ENCODE measurements at places on chromosomes 1 and 21.

GRCh38 chr1:184822267-184822666 is 67.6 kb upstream of the EDEM3 start:
- DNase-seq, result no peak

DNA sequence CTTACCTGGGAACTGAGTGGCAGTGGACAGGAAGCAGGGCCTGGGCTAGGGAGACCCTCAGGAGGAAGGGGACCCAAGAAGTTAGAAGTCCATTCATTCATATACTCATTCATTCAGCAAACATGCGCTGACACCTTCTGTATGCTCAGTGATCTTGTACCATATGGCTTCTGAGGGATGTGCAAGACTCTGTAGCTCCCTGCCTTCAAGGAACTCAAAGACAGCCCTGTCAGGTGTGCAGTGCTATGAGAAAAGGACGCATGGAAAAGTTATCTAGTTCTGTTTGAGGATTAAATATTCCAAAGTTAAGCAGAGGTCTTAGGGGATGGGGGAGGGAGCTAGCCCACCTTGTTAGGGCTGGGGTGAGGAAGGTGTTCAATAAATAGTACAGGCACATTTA is 12.5 kb downstream of the DMAP1 start:
- DNase-seq, result no peak

DNA sequence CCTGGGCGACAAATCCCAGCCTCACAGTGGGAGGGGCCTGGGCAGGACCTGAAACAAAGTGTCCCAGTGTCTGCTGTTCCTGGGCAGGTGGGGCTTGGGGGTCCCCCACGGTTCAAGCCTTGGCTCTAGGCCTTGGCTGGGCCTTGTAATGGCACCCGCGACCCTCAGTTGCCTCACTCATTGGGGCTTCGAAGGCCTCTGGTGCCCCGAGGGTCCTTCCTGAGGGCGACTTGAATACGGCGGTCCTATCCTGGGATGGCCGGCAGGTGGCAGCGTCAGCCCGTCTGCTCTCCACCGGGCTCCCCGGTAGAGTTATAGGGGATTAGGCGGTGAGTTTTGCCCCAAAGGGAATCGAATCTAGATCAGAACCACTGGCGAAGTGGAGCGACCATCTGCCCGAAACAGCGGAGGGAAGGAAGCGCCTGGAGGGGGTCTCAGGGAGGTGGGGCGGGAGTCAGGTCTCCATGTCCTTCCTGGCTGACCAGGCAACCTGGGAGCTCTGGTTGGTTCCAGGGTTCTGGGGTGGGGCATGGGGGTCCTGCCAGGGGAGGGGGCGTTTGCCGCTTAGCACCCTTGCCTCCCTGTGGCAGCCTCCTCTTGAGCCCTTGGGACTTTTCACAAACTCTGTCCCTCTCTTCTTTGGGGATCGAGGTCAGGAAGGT is 2.1 kb upstream of the PEX10 start:
- DNase-seq, result peak; percentile 72

DNA sequence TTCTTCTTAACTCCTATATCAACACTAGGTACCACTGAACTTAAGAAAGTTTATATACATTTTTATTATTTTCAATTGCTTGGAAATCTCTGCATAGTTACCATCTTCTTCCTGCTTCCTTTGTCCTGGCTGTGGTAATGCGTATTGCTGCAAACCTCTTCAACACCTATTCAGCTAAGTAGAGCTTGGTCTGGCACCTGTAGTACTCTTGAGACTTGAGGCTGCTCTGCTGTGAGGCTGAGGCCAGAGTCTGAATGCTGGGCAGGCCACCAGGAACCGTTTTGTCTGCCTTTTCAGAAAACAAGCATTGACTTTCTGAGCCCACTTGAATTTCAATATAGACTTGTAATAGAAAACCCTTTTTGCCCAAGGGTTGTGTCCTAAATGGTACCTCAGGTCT is 52.0 kb upstream of the RGS2 start:
- no peak for DNase-seq

- DNase-seq, result no peak
Observed at GRCh38 chr1:207935166-207935583, 24.2 kb upstream of the CD34 start.

DNA sequence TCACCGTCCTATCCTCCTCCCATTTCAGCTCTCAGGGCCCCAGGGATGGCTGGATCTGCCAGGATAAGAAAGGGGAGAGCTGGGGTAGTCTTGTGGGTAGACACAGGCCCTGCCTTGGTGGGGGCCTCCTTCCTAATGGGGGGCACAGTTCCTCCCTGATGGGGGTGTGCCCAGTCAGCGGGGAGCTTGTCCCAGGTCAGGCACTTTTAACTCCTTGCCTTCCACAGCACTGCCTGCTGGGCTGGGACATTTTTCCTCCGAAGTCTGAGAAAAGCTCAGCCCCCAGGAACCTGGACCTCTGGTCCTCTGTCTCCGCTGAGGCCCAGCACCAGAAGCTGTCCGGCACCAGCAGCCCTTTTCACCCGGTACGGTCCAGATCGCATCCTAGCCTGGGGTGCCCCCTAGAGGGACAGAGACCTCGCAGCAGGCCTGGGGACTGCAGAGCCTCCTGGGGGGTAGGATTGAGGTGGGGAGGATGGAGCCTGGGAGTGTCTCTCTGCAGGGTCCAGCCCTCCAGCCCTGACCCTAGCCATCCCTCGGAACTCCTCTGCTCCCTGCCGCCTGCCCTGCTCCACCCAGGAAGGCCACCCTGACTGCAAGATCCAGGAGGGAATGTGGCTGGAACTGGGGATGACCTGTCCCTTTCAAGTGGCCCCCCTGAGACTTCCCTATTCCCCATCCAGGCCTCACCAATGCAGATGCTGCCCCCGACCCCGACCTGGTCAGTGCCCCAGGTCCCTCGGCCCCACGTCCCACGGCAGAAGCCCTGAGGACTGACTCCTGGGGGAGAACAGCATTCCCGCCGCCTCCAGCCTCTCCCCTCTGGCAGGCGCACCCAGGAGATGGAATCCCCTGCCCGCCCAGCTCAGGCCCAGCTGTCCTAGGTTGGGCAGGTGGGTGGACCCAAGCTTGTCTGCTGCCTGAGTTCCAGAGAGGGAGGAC is 12.0 kb downstream of the MIIP start:
- peak; percentile 9 for DNase-seq

- no peak for DNase-seq
Observed at GRCh38 chr21:40466893-40467483, 380.0 kb downstream of the DSCAM start.

DNA sequence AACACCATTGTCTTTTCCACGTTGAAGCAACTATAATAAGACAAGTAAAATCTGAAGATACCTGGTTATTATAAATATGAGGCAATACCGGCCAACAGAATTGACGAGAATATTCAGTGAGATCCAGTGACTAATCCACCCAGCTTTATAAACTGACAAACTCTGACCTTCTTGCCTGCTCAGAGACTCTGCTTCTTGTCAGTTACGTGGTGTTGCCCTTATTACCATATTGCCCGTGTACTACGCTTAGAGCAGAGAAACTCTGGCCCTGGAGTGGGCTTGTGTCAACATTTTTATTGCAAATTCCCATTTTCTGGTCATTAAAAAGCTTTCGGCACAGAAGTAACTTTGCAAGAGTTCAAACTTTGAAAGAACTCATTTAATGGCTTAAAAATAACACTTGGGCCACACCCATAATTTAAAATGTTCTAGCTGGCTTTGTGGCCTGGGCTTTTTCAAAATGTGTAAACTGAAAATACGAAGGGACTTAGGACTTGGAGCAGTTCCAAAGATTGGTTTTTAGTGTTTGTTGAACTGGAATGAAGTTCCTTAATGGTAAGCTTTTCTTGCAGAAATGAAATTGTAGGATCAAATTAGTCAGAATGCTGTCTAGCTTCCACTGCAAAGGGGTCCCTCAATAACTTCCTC is 266.2 kb downstream of the LMO4 start:
- DNase-seq, result no peak

- no peak for DNase-seq
Observed at GRCh38 chr21:44426663-44427191, 28.6 kb upstream of the LRRC3 start.

GRCh38 chr1:155141749-155142148 is 1.4 kb upstream of the DPM3 start:
- DNase-seq, result no peak

DNA sequence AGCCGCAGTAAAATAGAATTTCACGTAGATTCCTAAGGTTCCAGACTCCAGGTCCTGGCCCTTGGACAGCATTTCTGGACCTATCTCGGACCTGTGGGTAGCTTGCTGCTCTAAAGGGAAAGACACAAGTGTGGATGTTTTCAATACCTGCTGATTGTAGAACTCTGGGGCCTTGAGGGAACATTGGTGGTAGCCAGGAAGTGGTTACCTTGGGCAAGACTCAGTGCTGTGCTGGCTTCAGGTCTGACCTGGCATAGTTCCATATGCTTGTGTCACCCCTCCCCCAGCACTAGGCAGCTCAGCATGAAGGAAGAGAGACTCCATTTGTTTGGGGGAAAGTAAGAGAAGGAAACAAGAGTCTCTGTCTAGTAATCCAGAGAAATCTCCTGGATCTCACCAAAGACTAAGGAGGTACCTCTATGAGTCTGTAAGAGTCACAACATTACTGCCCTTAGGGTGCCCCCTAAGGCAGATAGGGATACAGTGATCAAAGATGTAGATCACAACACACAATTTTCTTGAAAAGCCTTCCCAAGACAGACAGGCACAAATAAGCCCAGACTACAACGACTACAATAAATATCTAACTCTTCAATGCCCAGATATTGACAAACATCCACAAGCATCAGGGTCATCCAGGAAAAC is 398.8 kb downstream of the TGFB2 start:
- no peak for DNase-seq

All from activated effector memory CD4-positive, alpha-beta T cell treated with Interleukin-2 at 50 U/mL for 16 hours (primary cell).